Vagina (tissue), 2 donors: ENCODE measurements at places on chromosomes 4 and X. TPM values are rescaled to one million over a fixed set of nuclear protein-coding genes. Genes with fewer than 3 reads are reported as not detected.

The SLC38A5 gene
- total RNA-seq = 15.5 TPM

The FAM50A gene
- 33.6 TPM for total RNA-seq

DNA sequence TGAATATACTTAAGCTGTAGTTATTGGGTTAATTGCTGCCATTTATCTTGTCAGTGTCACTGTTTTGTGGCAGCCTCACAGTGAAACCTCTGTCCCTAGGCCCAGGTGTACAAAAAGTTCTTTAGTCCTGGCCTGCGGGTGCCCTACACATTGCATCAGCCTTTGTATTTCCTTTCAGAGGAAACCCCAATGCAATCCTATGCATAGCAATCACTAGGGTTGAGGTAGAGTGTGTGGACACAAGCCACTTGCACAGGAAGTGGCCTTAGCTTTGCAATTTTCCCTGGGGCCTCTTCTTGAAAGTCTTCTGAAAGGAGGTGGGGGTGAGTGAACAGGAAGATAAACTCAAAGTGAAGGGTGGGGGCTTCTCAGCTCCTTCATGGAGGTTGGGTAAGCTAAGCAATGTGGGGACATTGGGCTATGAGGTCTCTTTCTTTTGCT is 27.8 kb downstream of the VSIG4 start:
- DNase-seq = no peak

DNA sequence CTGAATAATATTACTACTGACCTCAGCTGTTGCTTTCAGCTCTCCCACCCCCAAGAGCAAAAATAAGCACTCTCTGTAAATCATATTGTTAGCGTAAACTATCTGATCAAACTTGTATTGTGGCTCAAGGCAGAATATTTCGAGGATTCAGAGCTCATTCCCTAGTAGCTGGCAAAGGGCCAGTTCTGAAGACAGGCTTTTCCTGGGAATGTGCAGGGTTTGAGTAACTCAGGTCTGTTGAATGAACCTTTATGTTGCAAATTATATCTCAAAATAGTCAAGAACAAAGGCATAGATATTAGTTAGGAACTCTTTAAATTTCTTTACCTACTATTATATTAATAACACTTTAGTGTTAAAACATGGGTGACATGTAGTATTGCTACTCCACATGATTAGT is 454.9 kb downstream of the CCSER1 start:
- no peak for DNase-seq

DNA sequence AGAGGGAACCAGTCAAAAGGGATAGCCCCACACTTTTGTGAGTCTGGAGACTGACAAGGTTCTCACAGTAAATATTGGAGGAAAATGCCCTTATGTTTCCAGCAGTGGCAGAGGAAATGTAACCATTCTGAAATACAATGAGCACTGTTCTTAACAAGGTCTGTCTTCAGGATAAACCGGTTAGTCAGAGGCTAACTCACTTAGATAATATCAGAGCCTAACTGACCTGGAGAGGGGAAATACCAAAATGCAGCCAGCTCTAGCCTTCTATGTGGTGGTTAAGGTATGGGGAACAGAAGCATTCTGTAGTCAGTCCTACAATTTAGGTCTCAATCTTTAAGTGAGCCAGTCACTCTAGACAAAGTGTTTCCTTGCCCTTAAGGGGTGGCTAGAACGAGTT is 70.8 kb downstream of the TBCK start:
- DNase-seq = no peak

DNA sequence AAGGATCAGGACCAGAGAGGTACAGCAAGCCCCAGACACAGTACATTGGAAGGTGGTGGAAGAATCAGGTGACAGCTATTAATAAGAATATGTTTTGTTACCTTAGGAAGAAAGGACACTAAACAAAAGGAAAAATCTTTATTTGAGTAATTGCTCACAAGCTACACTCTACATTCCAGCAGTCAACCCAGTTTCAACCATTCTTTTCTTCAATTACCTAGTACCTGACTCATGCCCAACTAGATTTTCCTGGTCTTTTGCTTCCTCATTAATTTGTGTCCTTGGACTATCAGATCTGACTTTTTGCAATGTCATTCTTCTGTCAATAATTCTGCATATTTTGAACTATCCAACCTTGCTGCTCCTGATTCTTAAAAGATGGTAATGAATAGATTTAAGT is 22.5 kb upstream of the GLRA2 start:
- no peak for DNase-seq

DNA sequence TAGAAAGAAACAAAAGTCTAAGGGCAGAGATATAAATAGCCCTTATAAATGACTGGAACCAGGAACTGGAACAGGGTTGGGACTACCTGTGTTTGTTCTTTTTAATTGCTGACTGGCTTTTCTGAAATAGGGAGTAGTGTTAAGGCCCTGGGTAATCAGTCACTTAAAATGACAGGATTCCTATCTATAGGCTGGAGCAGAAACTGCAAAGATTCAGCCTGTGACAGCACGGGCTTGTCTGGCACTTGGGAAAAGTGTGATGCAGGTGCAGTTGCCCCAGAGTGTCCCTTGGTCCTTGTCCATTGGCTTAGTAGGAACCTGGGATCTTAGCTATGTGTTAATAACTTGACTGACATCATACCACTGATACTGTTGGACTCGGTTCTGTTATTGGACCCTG is 14.7 kb upstream of the PLAC8 start:
- no peak for DNase-seq

- DNase-seq = no peak
These were observed 84.2 kb downstream of the CNOT6L start for GRCh38 chr4:77734928-77735327.

GRCh38 chrX:31449965-31450364 is 378.1 kb upstream of the FTHL17 start:
- no peak for DNase-seq

GRCh38 chr4:60201052-60201673 is 999.0 kb upstream of the ADGRL3 start:
- no peak for DNase-seq

DNA sequence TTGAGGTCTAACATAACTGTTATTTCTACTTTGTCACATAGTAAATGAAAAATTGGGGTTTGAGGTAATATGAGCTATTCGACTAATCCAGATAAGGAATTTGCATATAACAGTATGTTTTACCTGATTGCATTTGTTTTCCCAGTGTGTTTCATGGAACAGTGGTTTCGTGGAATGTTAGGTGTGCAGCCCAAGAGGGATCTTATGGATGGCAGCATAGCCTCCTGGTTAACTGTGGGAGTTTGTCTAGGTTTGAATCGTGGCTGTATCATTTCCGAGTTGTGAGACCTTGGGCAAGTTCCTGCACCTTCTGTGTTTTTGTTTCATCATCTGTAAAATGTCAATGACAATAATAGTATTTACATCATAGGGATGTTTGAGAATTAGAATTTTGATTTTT is 7.9 kb downstream of the BMPR1B start:
- DNase-seq = no peak
